ENCODE measurements at places on chromosomes 1 and 21. TPM values are rescaled to one million over a fixed set of nuclear protein-coding genes. Genes with fewer than 3 reads are reported as not detected.

Gene TFF2
- not detected for total RNA-seq

Gene PTPRC
- not detected for total RNA-seq

Gene TP73
- total RNA-seq, result not detected

Gene C1orf167
- total RNA-seq, result 3.6 TPM

Gene GIPC2
- 0.18 TPM for total RNA-seq

Gene FAM167B
- 2.8 TPM for total RNA-seq

Gene CLIC6
- total RNA-seq, result not detected

Gene TTC22
- not detected for total RNA-seq

Gene CD48
- total RNA-seq, result not detected

Gene ENAH
- total RNA-seq, result 65.0 TPM

Gene UBASH3A
- total RNA-seq, result not detected

Gene PLEKHN1
- total RNA-seq, result not detected

Gene TAS1R3
- under 0.01 TPM for total RNA-seq

Gene CLIC4
- total RNA-seq, result 383 TPM

Gene HSPA6
- total RNA-seq, result not detected

Gene CLCA1
- total RNA-seq, result not detected

Gene LGR6
- not detected for total RNA-seq

Gene FALEC
- not detected for total RNA-seq

Gene DENND2D
- 3.7 TPM for total RNA-seq

Gene SMG7
- total RNA-seq, result 6.0 TPM

Gene MYBPH
- not detected for total RNA-seq

Gene FCRL6
- total RNA-seq, result not detected

Gene TMPRSS15
- total RNA-seq, result not detected

Gene PTPRF
- 58.5 TPM for total RNA-seq

Gene OVAAL
- total RNA-seq, result not detected

Gene FYB2
- not detected for total RNA-seq

Gene S100A1
- not detected for total RNA-seq

Gene MORC3
- total RNA-seq, result 13.9 TPM

Gene SMCP
- not detected for total RNA-seq

Gene SPTA1
- not detected for total RNA-seq

Gene CR1
- not detected for total RNA-seq

Gene NDC1
- 9.1 TPM for total RNA-seq
